GM10248 (cell line): ENCODE measurements at places on chromosomes 11 and 22.

GRCh38 chr22:39212721-39213376 lies 31.9 kb downstream of the PDGFB start:
- DNase-seq, result no peak

DNA sequence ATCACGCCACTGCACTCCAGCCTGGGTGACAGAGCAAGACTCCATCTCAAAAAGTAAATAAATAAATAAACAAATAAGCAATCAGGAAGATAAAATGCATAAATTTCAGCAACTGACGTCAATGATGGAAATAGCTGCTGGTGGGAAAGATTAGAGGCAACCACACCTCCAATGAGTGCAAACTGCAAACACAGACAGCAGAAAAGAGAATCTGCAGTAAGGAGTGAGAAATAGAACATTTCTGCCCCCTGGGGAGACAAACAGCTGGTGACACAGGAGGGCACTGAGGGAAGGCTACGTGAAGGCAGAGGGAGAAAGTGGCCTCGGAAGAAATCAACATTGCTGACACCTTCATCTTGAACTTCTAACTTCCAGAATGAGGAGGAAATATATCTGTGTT lies 6.5 kb downstream of the PI4KA start:
- DNase-seq, result no peak

GRCh38 chr11:56543157-56543556 lies at the start of gene OR5M11:
OR5M11 (minus strand) TSS chr11:56543257; CDS start chr11:56543257, 0 bp downstream.
- no peak for DNase-seq

DNA sequence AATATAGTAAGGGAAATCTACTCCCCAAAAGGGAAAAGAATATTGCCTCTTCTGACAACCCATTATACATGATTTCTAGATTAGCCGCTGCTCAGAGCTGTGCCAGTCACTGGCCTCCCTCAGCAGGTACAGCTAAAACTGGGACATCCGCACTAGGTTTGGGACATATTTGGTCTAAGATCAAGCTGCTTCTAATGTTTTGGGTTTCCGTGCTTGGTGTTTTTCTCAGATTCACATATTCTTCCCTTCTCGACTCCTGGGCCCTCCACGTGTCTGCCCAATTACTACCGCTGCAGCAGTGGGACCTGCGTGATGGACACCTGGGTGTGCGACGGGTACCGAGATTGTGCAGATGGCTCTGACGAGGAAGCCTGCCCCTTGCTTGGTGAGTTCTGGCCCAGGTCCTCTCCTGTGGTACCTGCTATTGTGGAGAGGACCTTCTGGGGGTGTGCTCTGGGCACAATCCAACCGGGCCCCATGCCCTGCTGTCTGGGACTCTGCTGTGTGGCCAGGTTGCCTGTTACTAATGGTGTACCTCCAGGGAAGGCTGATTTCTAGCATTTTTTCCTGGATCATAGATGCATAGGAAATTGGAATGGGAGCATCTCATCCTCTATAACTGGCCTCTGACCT lies 138.1 kb upstream of the SORL1-AS1 start:
- peak; percentile 21 for DNase-seq

DNA sequence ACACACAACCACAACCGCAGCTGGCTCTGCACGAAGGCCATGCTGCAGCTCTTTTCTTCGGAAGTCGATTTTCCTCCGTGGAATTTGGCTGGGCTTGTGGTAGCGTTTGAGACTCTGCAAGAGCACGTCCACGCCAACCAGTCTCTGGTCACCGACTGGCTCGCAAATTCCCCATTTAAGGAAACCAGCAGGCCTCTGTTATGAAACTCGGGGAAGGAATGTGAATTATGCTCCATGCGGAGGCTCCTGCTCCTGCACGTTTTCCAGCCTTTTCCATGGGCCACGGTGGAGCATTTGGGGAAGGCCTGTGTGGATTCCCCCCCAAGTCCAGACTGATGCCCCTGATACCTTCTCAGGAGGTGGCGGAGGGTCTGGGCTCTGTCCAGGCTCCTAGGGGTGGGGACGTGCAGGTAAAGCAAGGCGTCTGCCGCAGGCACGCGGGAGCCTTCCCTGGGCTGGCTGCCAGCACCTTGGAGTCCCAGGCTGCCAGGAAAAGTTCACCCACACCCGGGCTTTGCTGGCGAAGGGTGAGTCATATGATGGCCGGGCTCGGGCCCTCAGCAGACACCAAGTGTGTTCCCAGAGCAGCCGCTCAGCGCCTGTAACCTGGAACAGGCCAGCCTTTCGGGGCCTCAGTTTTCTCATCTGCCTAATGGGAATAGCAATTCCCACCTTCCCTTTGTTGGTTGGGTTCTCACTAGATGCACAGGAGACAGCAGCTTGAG lies 41.9 kb downstream of the LRP5 start:
- no peak for DNase-seq

DNA sequence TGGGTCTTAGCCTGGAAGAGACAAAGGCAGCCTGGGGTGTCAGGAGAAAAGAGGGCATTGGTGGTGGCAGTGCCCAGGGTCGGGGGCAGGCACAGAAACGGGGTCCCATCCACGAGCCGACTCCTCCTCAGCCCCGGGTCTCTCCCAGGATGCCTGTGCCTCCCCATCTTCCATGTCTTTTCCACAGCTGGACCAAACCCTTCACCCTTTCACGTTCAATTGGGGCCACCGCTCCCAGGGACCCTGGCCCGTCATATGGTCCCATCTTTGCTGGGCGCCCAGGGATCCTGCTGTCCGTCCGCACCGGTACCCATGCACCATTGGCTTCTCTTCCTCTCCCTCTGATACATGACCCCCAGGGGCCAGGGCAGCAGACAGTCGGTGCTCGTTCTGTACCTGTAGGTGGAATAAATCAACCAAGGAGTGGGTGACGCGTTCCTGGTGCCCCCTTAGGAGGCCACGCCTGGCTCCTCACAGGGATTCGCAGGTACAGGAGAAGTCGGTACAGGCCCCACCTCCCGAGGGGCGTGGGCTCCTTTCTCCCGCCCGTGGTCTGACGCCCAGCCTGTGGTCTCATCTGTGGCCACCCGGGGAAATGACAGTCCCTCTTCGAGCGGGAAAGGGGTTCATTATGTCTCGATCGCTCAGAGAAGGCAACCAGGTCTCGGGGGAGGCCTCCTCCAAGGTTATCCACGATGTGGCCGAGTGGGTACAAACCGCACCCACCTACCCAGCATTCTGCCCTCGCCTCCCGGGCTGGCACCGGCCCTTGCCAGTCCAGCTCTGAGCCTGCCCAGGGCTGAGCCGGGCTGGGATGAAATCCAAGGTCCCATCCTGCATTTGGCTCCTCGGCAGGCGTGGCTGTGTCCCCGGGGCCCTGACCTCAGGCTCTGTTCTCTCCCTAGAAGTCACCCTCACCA lies 1493.6 kb downstream of the BRD1 start:
- no peak for DNase-seq

- DNase-seq, result no peak
Measured at GRCh38 chr11:11122749-11123148, 230.3 kb downstream of the CSNK2A3 start.

GRCh38 chr22:21780259-21780658 lies 44.7 kb upstream of the YPEL1 start:
- no peak for DNase-seq

DNA sequence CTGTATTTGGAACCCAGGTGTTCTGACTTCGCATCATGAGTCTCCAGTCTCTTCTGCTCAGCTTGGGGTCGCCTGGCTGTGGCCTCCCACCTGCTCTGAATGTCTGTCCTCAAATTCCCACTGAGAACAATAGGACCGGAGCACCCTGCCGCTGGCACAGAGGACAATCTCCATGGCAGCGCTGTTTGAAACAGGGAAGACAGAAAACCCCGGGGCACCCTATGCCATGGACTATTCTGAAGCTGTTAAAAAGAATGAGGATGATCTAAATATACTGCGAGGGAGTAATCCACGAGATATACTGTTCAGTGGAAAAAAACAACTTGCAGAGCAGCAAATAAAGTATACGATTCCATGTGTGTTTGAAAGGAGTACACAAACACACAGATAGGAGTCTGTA lies 415.6 kb upstream of the NARS2 start:
- no peak for DNase-seq

DNA sequence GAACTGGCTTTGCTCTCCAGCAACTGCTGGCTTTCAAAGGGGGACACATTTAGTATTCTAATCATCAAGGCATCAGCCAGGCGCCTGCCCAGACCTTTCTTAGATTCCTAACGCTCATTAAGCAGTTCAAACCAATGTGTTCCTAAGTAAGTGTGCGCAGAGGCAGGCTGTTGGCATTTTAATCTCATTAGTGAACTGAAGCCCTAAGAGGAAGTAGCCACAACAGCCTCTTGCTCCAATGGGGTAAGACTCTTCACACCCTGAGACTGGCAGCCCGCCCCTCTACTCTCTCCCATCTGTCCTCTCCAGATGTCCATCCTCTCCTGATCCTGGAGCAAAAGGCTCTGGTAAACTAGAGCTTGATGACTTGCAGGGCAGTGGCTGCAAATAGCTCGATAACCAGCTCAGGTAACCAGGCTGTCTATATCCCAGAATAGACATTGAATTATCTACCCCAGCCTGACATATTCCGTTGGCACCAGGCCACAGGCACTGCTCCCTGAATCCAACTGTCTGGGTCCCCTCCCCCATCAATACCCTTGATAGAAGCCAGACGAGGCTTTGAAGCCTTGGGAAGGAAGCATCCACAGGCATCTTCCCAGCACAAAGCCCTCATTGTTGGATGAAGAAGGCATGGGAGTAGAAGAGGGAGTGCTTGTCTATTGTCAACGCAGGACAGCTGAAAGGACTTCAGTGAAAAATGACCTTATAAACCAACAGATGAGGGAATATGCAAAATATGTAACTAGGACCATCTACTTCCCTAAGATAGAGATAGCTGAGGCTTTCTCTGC lies 321.1 kb downstream of the TENM4 start:
- DNase-seq, result no peak

- no peak for DNase-seq
Measured at GRCh38 chr11:48034926-48035871, 54.8 kb downstream of the PTPRJ start.

GRCh38 chr11:40384991-40385390 lies 1074.5 kb downstream of the LRRC4C start:
- no peak for DNase-seq

DNA sequence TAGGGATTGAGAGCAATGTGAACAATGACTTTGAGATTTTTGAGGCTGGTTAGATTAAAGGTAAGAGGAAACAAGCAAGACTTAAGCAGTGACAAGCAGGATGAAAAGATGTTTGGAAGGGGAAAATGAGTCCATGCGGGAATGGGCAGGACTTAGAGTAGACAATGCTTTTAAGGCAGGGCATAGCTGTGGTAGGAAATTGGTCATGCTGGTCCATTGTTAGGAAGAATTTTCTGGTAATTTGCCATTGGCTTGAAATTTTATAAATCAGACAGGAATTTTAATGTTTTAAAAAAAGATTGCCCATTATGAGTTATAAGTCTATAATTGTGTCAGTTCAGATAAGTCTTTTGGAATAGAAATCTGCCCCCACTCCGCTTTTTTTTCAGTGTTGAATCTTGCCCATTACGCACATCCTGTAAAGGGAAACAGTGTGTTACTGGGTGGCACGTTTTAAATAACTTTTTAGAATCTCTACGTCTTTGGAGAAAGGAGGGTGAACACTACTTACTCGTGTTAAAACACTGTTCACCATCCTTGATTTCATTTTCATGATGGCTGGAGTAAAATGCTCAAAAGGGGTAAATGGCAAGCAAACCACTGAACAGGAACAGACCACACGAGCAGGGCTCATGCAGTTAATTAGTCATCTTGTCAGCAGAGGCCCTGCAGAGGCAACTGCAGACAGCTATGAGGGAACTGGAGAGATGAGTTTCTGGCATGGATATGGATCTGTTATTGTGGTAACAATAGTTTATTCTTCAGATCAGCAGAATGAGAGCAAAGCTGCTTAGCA lies 25.0 kb downstream of the SWAP70 start:
- DNase-seq, result peak; percentile 45

- no peak for DNase-seq
Measured at GRCh38 chr22:44289414-44290171, 23.2 kb downstream of the SHISAL1 start.

- no peak for DNase-seq
Measured at GRCh38 chr22:48906216-48906835, 921.3 kb downstream of the BRD1 start.

- no peak for DNase-seq
Measured at GRCh38 chr11:45615182-45615792, 50.1 kb downstream of the CHST1 start.

DNA sequence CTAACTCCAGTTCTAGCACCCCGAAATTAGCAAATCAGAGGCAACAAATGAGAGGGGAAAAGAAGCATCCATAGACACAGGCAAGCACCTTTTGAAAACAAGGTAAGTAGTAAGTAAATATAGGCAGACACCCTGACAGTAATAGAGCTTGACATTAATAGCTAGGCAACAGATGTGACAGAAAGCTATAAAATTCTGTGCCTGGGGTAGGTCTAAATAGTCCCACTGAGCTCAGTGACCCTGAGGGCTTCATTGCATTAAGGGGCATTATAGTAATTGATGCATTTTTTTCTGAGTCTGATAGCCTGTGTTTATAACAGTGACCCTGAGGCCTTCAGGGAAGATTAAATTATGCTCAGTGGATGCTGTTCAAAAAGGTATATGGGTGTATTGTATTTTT lies 197.1 kb downstream of the HIPK3 start:
- no peak for DNase-seq
